ENCODE measurements at places on chromosomes 2 and 18.

GRCh38 chr2:10558281-10559030 is 110.3 kb upstream of the ODC1 start:
- no peak for DNase-seq

DNA sequence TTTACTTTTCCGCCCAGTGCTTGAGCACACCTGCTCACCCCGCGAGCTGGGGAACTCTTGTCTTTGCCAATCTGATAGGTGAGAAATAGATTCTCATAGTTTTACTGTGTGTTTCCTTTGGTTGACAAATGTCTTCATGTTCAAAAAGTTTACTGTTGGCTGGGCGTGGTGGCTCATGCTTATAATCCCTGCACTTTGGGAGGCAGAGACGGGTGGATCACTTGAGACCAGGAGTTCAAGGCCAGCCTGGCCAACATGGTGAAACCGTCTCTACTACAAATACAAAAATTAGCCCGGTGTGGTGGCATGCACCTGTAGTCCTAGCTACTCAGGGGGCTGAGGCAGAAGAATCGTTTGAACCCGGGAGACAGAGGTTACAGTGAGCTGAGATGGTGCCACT is 10.3 kb downstream of the ODC1 start:
- DNase-seq = no peak

DNA sequence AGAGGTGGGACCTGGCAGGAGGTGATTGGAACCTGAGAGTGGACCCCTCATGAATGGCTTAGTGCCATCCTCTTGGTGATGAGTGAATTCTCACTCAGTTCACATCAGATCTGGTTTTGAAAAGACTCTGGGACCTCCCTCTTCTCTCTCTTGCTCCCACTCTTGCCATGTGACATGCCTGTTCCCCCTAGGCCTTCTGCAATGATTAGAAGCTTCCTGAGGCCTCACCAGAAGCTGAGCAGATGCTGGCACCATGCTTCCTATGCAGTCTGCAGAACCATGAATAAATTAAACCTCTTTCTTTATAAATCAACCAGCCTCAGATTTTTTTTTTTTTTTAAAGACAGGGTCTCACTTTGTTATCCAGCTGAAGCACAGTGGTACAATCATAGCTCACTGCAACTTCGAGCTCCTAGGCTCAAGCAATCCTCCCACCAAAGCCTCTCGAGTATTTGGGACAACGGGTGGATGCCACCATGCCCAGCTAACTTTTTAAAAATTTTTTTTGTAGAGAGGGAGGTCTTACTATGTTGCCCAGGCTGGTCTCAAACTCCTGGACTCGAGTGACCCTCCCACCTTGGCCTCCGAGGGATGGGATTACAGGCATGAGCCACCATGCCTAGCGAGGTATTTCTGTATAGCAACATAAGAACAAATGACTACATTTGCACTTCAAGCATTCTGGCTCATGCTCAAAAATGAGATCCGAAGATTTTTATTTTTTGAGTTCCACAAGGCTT is 2.0 kb upstream of the ZFAND2B start:
- DNase-seq = no peak

DNA sequence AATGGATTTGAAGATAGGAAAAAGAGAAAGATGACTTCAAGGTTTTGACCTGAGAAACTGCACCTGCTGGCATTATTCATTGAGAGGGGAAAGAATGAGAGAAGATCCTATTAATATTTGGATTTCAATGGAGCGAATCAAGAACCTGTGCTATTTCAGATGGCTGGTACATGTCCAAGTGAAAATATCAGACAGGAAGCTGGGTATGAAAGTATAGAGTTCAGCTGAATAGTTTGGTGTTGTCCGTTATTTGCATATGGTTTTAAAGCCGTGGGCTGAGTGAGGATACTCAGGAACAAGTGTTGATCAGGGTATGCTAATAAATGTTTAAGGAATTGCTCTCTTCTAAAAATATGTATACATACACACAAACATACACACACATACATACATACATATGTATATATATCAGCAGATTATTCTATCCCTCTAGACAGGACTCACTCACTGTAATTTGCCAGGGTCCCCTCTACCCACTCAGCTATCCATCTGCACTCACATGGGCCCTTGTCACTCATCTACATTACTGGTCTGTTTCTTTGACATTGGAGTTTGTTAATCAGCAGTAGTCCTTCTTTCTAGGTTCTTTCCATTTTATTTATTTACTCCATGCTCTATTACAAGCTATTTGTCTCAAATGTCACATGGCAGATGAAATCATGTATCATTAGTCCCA is 33.9 kb upstream of the IKZF2 start:
- no peak for DNase-seq

DNA sequence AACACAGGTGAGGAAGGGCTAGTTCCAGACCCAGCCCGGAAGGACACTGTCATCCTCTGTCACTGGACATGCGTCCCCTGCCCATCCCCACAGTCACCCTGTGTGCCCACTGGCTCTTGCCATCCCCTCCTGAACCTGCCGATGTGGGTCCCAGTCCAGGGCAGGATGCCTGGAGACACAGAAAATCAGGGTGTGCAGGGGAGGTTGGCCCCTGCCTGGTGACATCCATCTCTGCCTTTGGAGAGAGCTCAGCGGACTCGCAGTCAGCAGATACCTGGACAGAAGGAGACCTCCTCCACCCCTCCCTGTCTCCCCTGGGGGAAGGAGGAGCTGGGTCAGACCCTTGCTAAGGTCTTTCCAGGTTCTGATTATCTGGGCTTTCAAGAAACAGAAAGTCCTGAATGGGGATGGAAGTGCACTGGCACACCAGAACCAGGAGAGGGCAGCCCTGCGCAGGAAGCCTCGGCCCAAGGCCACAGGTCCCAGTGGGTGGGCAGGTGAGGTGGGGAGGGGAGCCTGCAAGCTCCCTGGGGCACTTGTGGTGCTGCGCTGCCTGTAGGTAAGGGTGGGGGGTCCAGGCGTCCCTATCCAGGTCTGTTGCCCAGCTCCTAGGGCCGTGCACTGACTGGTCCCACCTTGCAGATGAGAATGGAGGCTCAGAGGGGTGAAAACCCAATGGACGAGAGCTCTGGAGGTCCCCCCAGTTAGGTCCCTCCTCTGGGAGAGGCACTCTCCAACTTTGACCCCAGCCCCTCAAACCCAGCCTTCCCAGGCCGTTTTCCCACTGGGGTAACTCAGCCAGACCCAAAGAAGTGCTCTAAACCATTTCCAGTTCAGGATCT is 9.7 kb upstream of the OTOS start:
- no peak for DNase-seq

- no peak for DNase-seq
Observed at GRCh38 chr2:215606219-215606618, 170.4 kb upstream of the FN1 start.

GRCh38 chr2:37771600-37772088 is 100.2 kb upstream of the CDC42EP3 start:
- no peak for DNase-seq

DNA sequence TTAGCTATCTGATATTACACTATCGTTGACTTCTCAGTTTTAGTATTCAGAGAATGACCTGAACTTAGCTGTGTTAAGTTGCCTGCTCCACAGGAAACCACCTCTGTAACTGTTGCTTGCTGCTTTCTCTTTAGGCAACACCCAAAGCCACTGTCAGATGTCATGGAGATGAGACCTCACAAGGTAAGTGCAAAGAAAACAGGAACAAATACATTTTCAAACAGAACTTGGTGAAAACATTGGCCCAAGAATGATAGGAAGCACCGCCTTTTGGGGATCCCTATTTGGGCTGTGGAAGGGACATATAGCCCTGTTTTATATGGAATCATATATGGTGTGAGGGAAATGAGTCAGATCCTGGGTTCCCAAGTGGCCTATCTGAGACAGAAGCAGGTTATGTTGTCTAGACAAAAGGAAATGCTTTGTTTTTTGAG is 143.4 kb downstream of the UBE2E3 start:
- DNase-seq = peak; percentile 20

- no peak for DNase-seq
Observed at GRCh38 chr2:206597717-206598218, 44.5 kb upstream of the FAM237A start.

All from stimulated activated CD4-positive, alpha-beta T cell treated with anti-CD3 and anti-CD28 coated beads, TNF-alpha, amount 100 ng/mL, for 4 hours (primary cell).